ENCODE measurements at places on chromosomes 6 and 20. TPM values are rescaled to one million over a fixed set of nuclear protein-coding genes. Genes with fewer than 3 reads are reported as not detected.

Gene FAM162B
- total RNA-seq = 3.2 TPM

Gene RIPOR3
- total RNA-seq = 0.54 TPM

Gene ALDH5A1
- 0.36 TPM for total RNA-seq

Gene GRIK2
- 15.8 TPM for total RNA-seq

Gene EPPIN
- not detected for total RNA-seq

Gene NKX2-4
- not detected for total RNA-seq

Gene SLC25A27
- total RNA-seq = 0.28 TPM

GRCh38 chr6:105495515-105495914 lies 92.6 kb upstream of the PREP start:
- no peaks in the 10 kb centered on the region for H3K36me3 ChIP-seq
- H3K27ac ChIP-seq = no peak overlapping the region
- H3K27me3 ChIP-seq = no peaks in the 10 kb centered on the region
- H3K4me1 ChIP-seq = no peaks in the 10 kb centered on the region
- no peak overlapping the region for H3K4me3 ChIP-seq

DNA sequence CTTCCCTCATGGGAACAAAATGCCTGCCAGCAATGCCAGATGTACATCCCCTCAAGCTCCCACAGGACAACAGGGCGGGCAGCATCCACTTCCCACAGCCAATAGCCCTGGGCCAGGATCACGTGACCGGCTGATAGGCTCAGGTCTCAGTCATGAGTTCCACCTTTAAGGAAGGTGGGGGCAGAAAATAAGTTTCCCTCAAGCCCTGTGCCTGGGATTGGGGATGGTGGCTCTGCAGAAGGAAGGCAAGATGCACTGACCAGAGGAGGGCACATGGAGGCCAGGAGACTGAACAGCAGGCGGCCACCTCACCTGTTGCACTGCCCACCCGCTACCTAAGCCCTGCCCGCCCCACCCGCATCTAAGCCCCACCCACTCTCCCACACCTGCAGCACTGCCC lies 149.1 kb downstream of the BMP7 start:
- no peak for DNase-seq
- no peaks in the 10 kb centered on the region for H3K4me1 ChIP-seq
- H3K27ac ChIP-seq = no peak overlapping the region
- no peaks in the 10 kb centered on the region for H3K27me3 ChIP-seq
- no peaks in the 10 kb centered on the region for H3K36me3 ChIP-seq
- H3K4me3 ChIP-seq = no peak overlapping the region

GRCh38 chr6:149270616-149271015 lies 46.9 kb upstream of the TAB2 start:
- no peaks in the 10 kb centered on the region for H3K4me1 ChIP-seq
- no peak overlapping the region for H3K27ac ChIP-seq
- peaks cover 21% of the 10 kb centered on the region for H3K27me3 ChIP-seq
- no peak overlapping the region for H3K4me3 ChIP-seq
- no peaks in the 10 kb centered on the region for H3K36me3 ChIP-seq

- no peaks in the 10 kb centered on the region for H3K36me3 ChIP-seq
- no peak overlapping the region for H3K27ac ChIP-seq
- no peak overlapping the region for H3K4me3 ChIP-seq
- H3K27me3 ChIP-seq = 0 out of 2 replicates have a peak, but pooled peaks cover under 1% of the 10 kb centered on the region
- no peaks in the 10 kb centered on the region for H3K4me1 ChIP-seq
- peak; percentile 40 for DNase-seq
Observed at GRCh38 chr6:109523478-109523877, 40.5 kb upstream of the ZBTB24 start.

- H3K36me3 ChIP-seq = no peaks in the 10 kb centered on the region
- no peaks in the 10 kb centered on the region for H3K27me3 ChIP-seq
- DNase-seq = peak; percentile 95
- H3K4me3 ChIP-seq = peak overlapping the region; percentile 33
- H3K4me1 ChIP-seq = no peaks in the 10 kb centered on the region
Observed at GRCh38 chr6:27091661-27092315, 155.7 kb upstream of the PRSS16 start.

DNA sequence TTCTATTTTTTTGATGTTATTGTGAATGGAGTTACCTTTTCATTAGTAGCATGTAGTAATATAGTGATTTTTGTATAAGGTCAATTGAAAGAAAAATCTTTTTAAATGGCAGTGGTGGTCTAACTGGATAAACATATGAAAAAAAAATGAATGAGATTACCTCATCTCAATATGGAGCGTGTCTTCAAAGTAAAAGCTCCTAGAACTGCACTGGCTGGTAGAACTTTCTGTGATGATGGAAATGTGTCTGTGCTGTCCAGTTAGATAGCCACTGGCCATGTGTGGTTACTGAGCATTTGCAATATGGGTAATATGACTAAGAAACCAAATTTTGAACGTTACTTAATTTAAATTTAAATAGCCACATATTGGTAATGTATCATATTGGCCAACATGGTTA lies 44.1 kb downstream of the MRAP2 start:
- no peak overlapping the region for H3K27ac ChIP-seq
- H3K4me3 ChIP-seq = no peak overlapping the region
- H3K36me3 ChIP-seq = no peaks in the 10 kb centered on the region
- no peak for DNase-seq
- no peaks in the 10 kb centered on the region for H3K4me1 ChIP-seq

- no peak overlapping the region for H3K27ac ChIP-seq
- DNase-seq = peak; percentile 38
Observed at GRCh38 chr6:98657764-98658163, 176.6 kb upstream of the POU3F2 start.

DNA sequence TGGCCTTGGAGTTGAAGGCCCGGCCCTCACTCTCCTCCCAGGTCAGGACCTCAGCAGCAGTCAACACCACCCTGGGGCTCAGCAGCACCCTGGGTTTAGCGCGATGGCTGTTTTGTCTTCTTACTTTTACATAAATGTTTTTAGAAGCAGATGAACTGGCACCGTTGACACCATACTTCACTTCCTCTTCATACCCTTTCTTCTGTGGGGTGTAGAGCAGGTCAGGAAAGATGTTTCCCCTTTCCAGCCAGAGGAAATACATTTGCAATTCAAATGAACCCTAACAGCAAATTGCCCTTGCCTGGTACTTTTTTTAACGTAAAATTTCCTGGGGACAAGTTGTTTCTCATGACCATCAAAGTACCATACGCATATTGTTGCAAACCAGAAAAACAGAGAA lies 54.7 kb upstream of the SNX9 start:
- H3K27ac ChIP-seq = no peak overlapping the region
- H3K4me3 ChIP-seq = no peak overlapping the region
- no peaks in the 10 kb centered on the region for H3K27me3 ChIP-seq

GRCh38 chr6:1327630-1328029 lies 15.7 kb downstream of the FOXQ1 start:
- no peak overlapping the region for H3K4me3 ChIP-seq
- H3K27me3 ChIP-seq = no peaks in the 10 kb centered on the region
- DNase-seq = peak; percentile 30

DNA sequence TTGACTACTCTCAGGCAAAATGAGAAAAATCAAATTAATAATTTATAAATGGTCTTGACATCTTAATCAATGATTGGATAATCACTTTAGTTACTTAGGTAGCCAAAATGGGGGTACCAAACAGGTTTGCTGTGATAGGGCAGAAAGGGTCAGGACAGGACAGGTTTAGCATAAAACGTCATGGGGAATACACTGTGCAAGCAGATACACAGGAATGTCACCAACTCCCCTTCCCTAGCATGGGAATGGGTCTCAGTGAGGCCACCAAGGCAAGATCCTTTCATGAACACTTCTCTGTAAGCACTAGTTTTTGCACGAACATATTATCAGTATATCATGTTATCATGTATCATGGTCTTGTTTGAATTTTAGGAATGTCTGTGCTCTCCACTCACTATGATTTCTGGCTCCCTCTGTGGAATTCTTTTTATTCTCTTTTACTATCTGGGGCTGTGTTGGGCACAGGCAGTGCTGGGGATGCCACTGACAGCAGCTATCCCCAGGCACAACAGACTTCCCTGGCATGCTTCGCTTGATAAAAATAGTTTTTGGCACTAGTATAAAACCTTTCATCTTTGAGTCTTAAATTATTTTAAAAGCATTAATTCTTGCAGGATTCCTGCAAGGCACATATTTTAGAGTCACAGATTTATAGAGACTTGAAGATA lies 18.3 kb downstream of the PTCHD4 start:
- H3K27me3 ChIP-seq = no peaks in the 10 kb centered on the region
- no peak for DNase-seq
- H3K4me1 ChIP-seq = no peaks in the 10 kb centered on the region

DNA sequence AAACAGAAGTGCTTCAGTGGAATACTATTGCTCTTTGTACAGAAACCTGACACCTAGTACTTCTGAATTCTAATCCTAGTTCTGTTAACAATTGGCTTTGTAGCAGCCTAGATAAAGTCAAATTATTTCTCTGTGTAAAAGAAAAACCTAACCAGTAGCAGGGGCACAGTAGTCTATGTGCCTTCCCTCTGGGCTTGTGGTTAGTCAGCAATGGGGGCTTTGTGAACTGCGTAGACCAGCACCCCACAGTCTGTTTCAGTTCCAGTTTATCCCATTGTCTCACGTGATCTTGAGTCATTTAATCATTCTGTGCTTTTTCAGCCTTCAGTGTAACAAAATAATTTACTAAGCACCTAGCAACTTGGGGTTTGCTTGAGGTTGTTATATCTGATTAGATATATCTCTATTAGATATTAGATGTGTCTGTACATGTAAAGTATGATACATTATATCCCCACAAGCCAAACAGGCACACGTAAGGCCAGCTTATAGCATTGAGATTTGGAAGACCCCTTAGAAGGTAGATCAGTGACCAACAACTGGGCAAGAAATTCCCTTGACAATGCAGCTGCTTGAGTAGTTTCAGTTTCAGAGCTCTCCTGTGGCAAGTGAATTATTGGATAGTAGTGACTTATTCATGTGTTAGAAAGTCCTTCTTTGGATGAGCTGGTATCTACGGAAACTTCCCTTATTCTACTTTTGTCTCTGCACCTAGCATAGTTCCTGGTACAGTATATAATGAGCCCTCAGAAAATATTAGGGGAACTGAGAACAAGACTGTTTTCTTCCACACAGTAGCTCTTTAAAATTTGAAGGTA lies 27.9 kb upstream of the CCR6 start:
- H3K27ac ChIP-seq = no peak overlapping the region
- no peak overlapping the region for H3K4me3 ChIP-seq
- DNase-seq = no peak
- no peaks in the 10 kb centered on the region for H3K27me3 ChIP-seq
- no peaks in the 10 kb centered on the region for H3K36me3 ChIP-seq

- no peaks in the 10 kb centered on the region for H3K4me1 ChIP-seq
- no peak for DNase-seq
- H3K27ac ChIP-seq = no peak overlapping the region
- H3K27me3 ChIP-seq = no peaks in the 10 kb centered on the region
Observed at GRCh38 chr20:60152792-60153191, 194.6 kb downstream of the CDH26 start.

- no peak for DNase-seq
- no peaks in the 10 kb centered on the region for H3K27me3 ChIP-seq
- no peak overlapping the region for H3K4me3 ChIP-seq
- H3K36me3 ChIP-seq = no peaks in the 10 kb centered on the region
- H3K4me1 ChIP-seq = no peaks in the 10 kb centered on the region
Observed at GRCh38 chr6:24763578-24763977, 11.2 kb upstream of the GMNN start.

DNA sequence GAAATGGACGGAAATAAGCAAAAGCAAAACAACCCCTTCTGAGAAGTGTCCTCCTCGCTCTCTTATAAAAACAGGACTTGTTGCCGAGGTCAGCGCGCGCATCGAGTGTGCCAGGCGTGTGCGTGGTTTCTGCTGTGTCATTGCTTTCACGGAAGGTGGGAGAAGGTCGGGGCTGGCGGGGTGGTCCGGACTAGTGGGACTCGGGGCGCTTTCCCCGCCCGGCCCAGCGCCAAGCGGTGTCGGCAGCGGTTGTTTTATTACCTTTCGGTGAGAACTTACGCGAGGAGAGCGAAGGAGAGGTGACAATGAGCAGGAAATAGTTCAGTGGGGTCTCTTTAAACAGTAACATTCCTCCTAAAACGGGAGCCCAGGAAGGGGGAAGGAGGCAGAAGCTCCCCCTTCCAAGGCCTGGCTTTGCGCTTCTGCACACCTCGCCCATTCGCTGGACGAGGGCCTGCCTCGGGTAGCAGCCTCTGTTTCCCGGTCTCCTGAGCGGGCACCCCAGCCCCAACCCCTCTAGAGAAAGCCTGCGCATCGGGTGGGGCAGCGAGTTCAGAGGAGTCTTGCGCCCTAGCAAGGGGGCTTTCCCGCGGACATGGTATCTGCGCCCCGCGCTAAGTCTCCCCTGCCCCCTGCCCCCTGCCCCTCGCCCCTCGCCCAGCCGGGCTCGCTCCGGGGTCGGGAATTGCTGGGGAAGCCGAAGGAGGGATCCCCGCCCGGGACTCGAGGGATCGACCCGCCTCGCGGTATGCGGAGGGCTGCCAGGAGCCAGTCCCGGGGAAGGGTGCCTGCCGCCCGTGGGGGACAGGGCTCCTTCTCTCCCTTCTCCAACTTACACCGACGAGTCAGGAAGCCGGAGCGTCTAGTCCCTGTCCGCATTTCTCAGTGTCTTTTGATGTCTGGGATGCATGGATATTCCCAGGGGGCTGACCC lies 1.2 kb upstream of the TBXT start:
- DNase-seq = no peak
- no peak overlapping the region for H3K4me3 ChIP-seq
- peaks cover 78% of the 10 kb centered on the region for H3K27me3 ChIP-seq
- no peaks in the 10 kb centered on the region for H3K4me1 ChIP-seq

DNA sequence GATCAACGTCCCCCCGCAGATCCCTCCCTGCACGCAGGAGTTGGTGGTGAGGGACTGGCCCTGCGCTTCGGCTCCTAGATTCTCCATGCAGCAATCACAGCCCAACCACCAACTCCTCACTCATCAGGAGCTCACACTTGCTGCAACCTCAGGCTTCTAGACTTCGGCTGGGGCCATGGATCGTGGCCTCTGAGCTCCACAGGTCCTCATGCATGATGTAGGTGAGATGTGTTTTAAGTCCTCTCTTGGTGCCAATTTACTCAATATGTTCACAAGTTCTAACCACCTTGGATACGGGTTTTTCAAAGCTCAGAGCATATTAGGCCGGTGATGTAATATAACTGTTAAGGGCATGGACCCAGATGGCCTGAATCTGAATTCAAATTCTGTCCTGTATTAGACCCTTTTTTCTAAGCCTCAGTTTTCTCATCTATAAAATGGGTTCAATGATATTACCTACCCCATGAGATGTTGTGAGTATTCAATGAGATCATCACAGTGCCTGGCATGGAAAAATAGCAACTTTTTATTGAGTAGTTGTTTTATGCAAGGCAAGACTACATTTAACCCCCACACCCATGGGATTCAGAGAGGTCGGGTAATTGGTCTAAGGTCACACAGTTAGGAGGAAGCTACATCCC lies 31.0 kb downstream of the SUN5 start:
- peaks cover 15% of the 10 kb centered on the region for H3K27me3 ChIP-seq
- H3K4me1 ChIP-seq = no peaks in the 10 kb centered on the region
- no peak for DNase-seq
- no peak overlapping the region for H3K4me3 ChIP-seq
- no peaks in the 10 kb centered on the region for H3K36me3 ChIP-seq

Data from IMR-90 (cell line).